Fibroblast of skin of right biceps (primary cell): ENCODE measurements at places on chromosomes 16 and 17.

DNA sequence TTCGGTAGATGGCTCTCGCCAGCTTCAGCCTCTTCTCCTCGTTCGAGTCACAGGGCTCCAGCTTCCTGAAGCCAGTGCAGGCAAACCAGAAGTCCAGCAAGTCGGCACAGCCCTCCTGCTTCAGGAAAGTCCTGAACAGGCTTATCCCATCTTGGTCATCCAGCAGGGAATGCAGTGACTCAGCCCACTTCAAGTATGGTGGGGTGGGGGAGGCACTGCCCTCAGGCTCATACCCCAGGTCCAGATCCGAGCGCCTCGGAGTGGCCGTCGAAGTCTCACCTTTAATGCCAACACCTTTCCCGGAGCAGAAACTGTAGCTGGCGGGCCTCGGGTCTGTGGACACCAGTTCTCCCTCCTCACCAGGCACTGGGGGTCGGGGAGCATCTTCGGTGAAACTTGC is 5.9 kb downstream of the AXIN1 start:
- peak; percentile 27 for DNase-seq

- no peak for DNase-seq
Measured at GRCh38 chr16:47043970-47044684, 70.7 kb upstream of the DNAJA2 start.

- no peak for DNase-seq
Measured at GRCh38 chr17:2905696-2906501, 109.7 kb downstream of the RAP1GAP2 start.

DNA sequence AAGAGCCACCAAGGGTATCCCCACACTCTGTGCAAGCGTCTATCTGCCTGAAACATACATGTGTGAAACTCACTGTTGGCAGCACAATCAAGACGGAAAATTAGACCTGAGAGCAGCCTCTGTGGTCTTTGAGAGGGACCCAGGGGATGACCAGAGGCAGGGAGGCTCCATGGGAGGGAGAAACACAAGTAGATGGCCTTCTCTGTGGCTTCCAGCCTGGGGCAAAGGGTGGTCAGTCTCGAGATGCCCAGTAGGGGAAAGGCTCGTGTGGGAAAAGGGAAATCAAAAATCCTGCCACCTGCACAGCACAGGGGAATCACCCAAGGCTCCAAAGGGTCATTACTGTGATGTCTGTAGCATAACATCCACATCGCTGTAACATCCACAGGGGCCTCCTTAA is 823.3 kb downstream of the KCNJ18 start:
- DNase-seq: no peak

DNA sequence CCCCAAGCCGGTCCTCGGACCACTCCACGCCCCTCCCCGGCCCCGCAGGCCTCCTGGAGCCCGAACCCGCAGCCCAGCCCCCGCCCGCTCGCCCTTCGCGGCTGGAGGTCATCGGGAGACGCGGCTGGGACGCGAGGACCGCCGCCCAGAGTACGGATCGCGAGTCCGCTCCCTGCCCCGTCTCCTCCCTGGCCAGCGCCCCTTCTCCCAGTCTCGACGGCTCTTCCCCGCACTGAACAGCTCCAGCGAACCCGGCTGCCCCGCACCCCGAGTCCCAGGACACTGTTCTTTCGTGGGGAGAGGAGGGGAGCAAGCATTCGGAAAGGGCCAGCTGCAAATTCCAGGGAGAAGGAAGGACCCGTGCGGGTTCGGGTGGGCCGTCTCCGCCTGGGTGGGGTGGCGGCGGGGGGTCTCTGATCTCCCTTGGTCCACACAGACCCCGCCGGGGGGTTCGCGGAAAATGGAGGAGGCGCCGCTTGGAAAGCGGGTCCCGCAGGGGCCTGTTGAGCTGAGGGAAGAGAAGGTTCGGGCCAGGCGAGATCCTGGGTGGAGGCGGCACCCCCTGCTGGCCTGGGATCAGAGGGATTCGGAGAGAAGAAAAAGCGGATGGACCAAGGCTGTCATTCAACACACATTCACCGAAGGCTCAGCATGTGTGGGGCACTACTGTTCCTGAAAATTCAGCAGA is 632 bp upstream of the RTN4RL1 start:
- peak; percentile 70 for DNase-seq

DNA sequence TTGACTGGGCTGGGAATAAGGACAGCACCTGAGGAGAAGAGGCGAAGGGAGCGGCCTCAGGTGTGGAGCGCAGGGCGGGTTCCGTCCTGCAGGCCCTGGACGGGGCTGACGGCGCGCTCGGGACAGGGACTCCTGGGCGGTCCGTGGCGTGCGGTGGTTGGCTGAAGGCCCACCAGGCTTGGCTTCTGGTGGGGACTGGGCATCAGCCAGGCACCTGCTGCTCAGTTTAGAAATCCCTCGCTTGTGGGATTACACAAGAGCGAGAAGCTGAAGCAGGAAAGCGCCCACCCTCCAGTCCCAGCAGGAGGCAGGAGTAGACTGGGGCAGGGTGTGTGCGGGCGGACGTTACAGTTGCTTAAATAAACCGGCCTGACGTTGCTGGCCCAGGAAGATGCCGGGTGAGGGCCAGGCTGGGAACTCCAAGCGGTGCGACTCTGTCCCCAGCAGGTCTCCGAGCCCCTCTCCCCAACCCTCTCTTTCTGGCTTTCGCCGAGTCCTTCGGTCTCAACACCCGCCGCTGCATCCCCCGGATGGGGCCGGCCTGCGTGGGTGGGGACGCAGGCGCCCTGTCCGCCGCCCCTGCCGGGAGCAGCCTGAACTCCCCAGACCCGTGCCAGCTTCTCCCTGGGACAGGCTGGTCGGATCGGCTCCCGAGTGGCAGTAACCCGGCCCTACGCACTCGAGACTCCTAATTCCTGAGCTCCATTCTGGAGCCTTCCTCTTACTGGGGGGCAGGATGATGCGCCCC is 639 bp downstream of the MIF4GD start:
- peak; percentile 67 for DNase-seq

- DNase-seq: no peak
Measured at GRCh38 chr17:20989481-20989880, 53.3 kb downstream of the USP22 start.

- no peak for DNase-seq
Measured at GRCh38 chr17:34001246-34001645, 253.8 kb upstream of the CCL2 start.

GRCh38 chr17:48148029-48148770 is 40.6 kb downstream of the SNX11 start:
- no peak for DNase-seq
